ENCODE measurements at places on chromosomes 7 and 10. TPM values are rescaled to one million over a fixed set of nuclear protein-coding genes. Genes with fewer than 3 reads are reported as not detected.

DNA sequence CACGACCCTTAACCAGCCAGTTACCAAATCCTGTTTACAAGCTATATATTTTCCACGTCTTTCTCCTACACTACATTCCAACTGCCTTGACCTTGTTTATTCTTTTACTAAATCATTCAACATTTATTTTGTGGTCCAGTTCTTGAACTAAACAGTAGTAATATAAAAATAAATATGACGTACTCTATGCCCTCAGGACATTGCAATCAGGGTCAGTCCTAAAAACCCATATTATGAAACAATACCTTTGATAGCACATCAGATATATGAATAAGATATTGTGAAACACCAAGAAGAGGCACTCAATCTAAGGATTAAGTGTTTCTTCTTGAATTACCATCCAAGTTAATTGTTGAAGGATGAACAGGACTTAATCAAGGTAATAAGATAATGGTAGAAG, 52.5 kb upstream of the WNT16 start:
- peaks cover 6% of the 10 kb centered on the region for H3K27me3 ChIP-seq
- H3K4me3 ChIP-seq: no peak overlapping the region
- DNase-seq: no peak
- peaks cover 10% of the 10 kb centered on the region for H3K4me1 ChIP-seq
- no peaks in the 10 kb centered on the region for H3K36me3 ChIP-seq
- H3K27ac ChIP-seq: no peak overlapping the region

DNA sequence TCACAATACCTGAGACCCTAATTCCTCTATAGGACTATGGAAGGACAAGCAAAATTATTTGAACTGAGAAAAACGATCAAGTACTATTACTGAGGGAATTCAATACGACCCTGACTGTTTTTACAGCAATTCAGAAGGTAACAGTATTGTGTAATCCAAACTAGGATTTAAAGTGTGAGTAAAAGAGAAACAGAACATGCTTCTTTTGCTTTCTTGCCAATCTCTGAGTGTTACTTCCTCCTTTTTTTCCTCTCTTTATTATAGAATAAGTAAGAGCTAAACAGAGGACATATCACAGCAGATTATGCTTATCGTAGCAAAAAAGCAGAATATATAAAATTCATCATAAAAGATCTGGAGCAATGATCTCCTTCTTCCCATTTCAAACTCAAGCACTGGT, 292.1 kb downstream of the THSD7A start:
- no peak overlapping the region for H3K27ac ChIP-seq
- no peaks in the 10 kb centered on the region for H3K27me3 ChIP-seq
- H3K4me3 ChIP-seq: no peak overlapping the region
- H3K36me3 ChIP-seq: no peaks in the 10 kb centered on the region

CYP3A7 gene
- not detected for total RNA-seq

DNA sequence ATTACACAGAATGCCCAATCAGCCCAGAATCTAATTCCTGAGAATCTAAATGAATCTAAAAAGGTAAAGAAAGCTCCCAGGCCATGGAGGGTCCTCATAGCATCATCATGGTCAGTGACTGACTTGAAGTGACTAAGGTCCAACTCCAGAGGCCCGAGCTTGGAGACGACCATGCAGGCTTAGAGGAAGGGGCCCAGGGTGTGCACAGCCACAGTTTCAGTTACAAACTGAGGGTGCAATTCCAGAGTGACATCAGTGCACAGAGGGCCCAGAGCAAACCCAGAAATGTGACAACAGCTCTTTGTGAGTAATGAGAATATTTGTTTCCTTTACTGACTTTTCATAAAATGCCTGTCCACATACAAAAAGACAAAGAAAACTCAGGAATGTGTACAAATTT, 170.0 kb downstream of the TNS3 start:
- no peak for DNase-seq
- H3K36me3 ChIP-seq: no peaks in the 10 kb centered on the region
- no peaks in the 10 kb centered on the region for H3K4me1 ChIP-seq

DNA sequence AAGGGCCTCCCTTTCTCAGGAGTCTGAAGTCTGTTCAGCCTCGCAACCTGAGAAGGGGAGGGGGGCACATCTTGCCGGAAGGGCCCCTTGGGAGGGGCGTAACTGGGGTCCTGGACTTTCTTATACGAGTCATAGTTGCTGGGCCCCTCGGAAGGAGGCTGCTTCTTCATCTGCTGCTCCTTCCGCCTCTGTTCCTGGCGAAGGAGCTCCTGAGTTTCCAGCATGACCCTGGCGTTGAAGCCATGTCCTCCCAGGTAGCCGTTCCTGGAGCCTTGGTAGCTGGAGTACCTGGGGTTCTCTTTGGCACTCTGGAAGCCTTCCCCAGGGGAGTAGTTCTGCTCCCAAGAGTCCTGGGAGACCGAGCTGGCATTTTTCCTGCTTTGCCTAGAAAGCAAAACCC, 703.9 kb downstream of the PARD3 start:
- no peak overlapping the region for H3K27ac ChIP-seq
- H3K27me3 ChIP-seq: no peaks in the 10 kb centered on the region
- H3K36me3 ChIP-seq: no peaks in the 10 kb centered on the region

CRYGN gene
- not detected for total RNA-seq

TMEM176A gene
- total RNA-seq: not detected

DNA sequence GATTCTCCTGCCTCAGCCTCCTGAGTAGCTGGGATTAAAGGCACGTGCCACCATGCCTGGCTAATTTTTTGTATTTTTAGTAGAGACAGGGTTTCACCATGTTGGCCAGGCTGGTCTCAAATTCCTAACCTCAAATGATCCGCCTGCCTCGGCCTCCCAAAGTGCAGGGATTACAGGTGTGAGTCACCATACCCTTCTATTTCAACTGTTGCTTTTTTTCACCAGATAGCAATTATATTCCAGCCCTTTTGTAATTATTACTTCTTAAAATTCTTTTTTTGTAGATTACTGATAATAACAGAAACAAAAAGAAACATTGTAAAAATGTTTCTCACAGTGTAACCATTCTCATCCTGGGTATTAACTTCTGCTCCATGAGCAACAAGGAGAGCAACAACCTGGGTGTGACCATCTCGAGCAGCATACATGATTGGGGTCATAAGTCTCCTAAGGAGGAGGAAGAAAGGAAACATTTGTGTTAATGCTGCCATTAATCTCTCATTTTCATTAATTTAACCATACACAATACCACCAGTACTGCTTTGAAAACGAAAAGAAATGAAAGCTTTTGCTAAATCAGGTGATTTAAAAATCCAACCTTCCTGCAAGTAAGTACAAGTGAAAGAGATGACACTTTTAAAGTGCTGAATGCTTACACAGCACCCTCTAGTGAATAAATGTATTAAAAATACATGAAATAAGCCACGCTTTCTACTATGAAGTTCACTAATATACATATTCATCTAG, 41.8 kb downstream of the ASZ1 start:
- no peak overlapping the region for H3K4me3 ChIP-seq
- H3K27ac ChIP-seq: no peak overlapping the region
- no peaks in the 10 kb centered on the region for H3K27me3 ChIP-seq
- no peaks in the 10 kb centered on the region for H3K4me1 ChIP-seq
- no peak for DNase-seq

- peaks cover 15% of the 10 kb centered on the region for H3K36me3 ChIP-seq
- no peaks in the 10 kb centered on the region for H3K27me3 ChIP-seq
- no peak overlapping the region for H3K4me3 ChIP-seq
- peaks cover 4% of the 10 kb centered on the region for H3K4me1 ChIP-seq
- H3K27ac ChIP-seq: no peak overlapping the region
- no peak for DNase-seq
Observed at GRCh38 chr10:873020-873419, 58.5 kb downstream of the LARP4B start.

GRCh38 chr10:61830072-61830845, 71.2 kb upstream of the ARID5B start:
- no peaks in the 10 kb centered on the region for H3K36me3 ChIP-seq
- H3K4me3 ChIP-seq: no peak overlapping the region
- H3K4me1 ChIP-seq: peaks cover 3% of the 10 kb centered on the region
- H3K27me3 ChIP-seq: no peaks in the 10 kb centered on the region

DNA sequence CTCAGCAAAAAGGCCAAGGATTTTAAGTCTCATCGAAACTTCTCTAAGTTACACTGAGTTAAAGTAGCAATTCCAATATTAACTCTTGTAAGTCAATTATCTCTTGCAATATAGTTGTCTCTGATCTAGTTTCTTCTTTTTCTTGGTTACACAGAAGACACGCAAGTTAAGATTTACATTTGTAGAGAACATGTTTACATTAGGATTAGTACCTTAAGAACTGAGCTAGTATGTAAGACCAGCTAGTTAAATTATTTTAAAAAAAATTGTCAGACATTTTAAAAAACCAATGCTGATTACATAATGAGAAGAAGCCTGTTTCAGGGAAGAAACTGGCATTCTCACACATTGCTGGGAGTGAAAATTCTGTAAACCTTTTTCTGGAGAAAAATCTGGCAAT, 31.4 kb downstream of the FRA10AC1 start:
- H3K4me3 ChIP-seq: no peak overlapping the region
- no peak overlapping the region for H3K27ac ChIP-seq
- no peak for DNase-seq
- peaks cover 17% of the 10 kb centered on the region for H3K36me3 ChIP-seq
- no peaks in the 10 kb centered on the region for H3K4me1 ChIP-seq

SLC29A3 gene
- 3.4 TPM for total RNA-seq

DNA sequence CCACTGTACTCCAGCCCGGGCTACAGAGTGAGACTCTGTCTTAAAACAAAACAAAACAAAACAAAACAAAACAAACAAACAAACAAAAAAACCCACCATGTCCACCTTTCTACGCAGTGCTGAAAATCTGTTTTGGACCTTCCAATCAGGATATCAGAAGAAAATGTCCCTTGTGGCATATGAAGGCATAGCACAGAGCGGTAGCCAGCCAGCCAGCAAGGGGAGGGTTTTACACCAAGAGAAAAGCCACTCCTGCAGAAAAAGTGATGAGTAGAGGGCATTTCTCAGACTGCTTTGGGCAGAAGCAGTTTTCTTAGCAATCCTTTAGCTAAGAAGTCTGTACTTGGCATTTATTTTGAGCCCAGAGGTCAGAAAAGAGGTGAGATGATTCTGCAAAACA, 612.2 kb downstream of the TYW1 start:
- H3K4me1 ChIP-seq: no peaks in the 10 kb centered on the region
- H3K27ac ChIP-seq: no peak overlapping the region
- DNase-seq: no peak
- H3K4me3 ChIP-seq: no peak overlapping the region
- H3K27me3 ChIP-seq: no peaks in the 10 kb centered on the region
